NK-92 treated with Interleukin-12 subunit alpha and Interleukin-12 subunit beta, amount 100 ng/mL, for 24 hours (cell line): ENCODE measurements at places on chromosomes 2 and 18.

DNA sequence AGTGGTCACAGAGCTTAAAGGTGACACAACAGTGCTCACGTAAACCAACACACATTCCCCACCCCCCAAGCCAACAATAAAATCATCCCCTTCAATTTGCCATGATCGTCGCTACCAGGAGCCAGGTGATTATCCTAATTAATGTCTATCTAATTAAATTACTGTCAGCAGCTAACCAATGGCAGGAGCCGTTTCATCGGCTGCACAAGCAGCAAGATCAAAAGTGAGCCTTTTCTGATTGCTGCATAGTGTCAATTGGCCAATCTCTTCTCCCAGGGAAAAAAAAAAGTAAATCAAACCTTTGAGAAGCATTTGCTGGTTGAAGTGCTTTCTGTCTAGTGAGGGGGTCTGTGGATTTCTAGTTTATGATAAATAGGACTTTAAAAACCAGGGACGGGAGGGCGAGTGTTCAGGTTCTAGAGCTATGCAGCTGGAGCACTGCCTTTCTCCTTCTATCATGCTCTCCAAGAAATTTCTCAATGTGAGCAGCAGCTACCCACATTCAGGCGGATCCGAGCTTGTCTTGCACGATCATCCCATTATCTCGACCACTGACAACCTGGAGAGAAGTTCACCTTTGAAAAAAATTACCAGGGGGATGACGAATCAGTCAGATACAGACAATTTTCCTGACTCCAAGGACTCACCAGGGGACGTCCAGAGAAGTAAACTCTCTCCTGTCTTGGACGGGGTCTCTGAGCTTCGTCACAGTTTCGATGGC is at the start of gene TBR1:
Gene TBR1 (plus strand): TSS at position 311 of the 721 bp plus-strand sequence. CDS start 114 bp downstream, at position 425.
- DNase-seq: no peak

DNA sequence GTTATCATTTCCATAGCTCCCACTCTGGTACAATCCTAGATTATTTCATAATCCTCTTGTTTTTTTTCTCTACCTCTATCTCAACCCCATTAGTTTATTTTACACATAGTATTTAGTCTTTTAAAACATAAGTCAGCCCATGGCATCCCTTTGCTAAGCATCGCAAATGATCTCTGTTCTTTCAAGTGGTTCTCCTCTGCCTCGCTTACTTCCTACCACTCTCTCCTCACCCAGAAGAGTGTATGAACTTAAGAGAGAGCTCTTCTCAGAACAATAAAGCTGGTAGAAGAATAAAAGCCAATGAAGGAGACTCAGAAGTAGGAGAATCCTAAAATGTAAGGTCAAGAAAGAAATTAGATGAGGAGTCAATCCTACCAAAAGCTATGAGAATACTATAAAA is 12.2 kb upstream of the ITPRID2 start:
- no peak for DNase-seq

DNA sequence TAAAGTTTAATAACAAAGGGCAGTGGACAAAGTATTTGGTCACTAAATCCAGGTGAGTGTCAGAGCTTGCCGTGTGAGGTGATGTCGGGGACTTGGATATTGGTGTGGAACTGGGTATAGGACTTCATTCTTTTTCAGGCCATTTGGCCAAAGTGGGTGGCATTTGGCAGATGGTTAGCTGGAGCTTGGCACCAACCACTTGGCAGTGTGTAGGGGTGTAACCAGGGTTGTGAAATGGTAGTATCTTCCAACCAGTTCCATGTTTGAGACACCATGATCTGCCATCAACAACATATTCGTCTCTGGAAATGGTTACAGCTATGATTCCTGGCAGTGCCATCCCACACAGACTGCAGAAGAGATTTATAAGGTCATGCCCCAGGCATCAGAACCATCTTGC is 113.9 kb downstream of the CCDC85A start:
- DNase-seq: no peak

- DNase-seq: no peak
Measured at GRCh38 chr2:69489793-69490192, 52.6 kb upstream of the NFU1 start.

- DNase-seq: no peak
Measured at GRCh38 chr2:71926089-71926447, 221.6 kb downstream of the CYP26B1 start.

DNA sequence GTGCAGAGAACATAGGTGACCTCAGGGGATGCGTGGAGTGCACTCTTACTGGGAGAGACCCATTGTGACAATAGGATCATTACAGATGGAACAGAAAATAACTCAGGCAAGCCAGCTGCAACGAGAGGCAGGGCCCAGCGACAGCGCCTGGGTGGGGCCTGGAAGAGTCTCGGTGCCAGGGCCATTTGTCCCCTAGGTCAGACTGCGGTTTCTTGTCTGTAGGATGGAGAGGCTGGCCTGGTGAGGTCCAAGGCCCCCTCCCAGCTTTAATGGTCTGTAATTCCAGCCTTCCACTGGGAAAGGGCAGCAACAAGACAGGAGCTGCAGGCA is 208.6 kb upstream of the APCDD1 start:
- no peak for DNase-seq

- DNase-seq: no peak
Measured at GRCh38 chr2:217337771-217338170, 477.9 kb upstream of the TNP1 start.

GRCh38 chr18:49172246-49172645 is 221.5 kb upstream of the SMAD7 start:
- no peak for DNase-seq

- no peak for DNase-seq
Measured at GRCh38 chr2:183063083-183063482, 15.5 kb upstream of the DUSP19 start.

DNA sequence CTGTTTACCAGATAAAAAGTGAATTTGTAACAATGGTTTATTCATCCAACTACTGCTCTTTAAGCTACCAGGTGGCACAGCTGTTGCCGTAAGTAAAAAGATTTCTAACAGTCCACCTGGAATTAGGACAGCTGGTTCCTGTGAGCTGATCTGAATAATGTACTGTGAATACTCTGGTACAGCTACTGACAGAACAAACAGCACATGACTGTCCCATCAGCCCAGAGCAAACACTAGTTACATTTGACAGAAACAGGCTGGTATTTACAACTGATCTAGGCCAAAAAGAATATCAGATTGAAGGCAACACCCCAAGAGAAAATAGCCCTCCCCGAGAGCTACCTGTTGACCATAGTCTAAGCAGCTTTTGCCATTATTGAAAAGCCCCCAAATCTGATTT is 840.4 kb downstream of the CPS1 start:
- DNase-seq: no peak

- no peak for DNase-seq
Measured at GRCh38 chr2:69770747-69771146, 28.8 kb downstream of the ANXA4 start.

DNA sequence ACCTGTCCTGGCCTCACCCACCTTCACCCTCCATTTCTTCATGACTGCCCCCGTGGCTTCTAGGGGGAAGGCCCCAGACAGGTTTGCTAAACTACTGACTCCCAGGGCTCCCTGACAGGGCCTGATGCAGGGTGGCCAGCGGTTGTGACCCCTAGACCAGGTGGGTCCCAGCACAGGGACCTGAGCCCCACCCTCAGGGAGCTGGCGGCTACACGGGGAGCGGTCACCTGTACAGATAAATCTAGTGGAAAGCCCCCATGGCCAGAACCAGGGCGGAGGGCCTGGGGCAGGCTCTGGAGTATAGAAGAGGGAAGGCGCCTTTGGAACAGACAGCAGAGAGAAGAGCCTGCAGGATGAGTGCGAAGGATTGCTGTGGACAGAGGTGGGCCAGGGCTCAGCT is 42.5 kb upstream of the PLB1 start:
- no peak for DNase-seq

- DNase-seq: no peak
Measured at GRCh38 chr2:190441564-190441963, 33.4 kb downstream of the MFSD6 start.

GRCh38 chr2:102137138-102137537 is 5.4 kb upstream of the IL1R1 start:
- DNase-seq: no peak

DNA sequence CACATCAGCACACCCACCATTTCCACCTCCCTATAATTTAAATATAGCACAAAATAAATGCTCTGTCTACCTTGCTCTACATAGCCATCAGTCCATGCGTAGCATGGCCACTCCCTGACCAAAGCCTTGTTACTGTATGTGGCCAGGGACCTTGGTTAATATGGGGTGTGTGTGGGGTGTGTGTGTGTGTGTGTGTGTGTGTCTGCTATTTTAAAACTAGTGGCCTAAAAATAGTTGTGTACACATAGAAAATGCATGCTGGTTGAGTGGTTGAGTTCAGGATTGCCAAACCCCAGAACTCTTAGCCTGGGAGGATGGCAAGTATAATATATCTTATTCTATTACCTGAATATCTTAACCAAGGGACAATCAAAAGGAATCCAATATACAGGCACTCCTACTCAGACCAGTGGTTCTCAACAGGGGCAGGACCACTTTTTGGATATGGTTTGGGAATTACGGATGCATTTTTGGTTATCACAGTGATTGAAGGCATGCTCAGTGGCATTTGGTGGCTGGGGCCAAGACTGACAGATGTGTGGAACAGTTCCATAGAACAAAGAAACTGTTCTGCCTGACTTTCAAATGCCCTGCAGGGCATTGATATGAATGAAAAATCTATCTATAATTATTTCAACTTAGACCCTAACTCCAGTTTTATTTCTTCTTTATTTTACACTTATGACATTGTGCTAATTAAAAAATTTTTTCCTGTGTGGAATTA is 72.3 kb upstream of the PSME4 start:
- DNase-seq: no peak

- no peak for DNase-seq
Measured at GRCh38 chr18:48477348-48477747, 61.5 kb upstream of the CTIF start.

GRCh38 chr2:157152362-157152761 is 105.1 kb upstream of the GALNT5 start:
- DNase-seq: no peak

DNA sequence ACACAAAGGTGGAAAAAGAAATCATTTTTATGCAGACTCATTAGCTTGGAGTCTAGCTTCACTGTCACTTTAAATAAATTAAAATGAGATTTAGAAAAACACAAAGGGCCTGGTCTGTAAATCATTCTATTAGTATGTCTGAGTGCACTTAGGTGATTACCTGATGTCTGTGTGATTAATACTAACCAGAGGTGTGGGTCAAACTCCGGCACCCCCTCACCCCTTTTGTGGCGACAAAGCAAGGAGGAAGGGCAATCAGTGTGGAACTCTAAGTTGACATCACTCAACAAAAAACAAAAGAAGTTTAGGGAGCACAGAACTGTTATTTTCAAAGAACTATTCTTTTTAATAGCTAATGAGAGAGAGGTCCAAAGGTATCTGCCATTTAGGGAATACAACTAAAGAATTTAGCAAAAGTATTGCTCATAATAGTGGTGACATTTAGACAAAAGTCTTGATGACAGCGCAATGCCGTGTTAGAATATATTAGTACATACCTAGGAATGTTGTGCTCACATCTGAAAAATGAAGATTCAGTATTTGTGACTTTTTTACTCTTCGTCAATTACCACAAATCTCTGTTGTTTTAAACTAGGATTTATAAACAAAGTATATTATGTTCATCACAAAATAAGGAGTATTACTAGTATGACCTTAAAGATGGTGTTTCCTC is 66.3 kb downstream of the ZEB2 start:
- no peak for DNase-seq

DNA sequence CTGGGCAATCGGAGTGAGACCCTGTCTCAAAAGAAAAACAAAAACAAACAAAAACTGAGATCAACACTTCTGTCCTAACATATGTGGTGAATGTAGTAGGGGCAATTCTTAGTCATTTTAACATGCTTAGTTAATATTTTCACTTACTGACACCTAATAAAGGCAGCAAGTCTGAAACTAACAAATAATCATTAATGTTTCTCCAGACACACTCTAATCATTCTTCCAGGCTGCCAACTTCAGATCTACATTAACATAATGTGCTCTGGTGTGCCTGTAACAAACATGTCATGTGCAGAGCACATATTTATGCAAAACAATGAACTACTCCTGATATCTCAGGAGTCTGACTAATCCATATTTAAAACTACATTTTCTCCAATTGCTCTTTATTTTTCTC is 6.0 kb downstream of the KRCC1 start:
- no peak for DNase-seq

DNA sequence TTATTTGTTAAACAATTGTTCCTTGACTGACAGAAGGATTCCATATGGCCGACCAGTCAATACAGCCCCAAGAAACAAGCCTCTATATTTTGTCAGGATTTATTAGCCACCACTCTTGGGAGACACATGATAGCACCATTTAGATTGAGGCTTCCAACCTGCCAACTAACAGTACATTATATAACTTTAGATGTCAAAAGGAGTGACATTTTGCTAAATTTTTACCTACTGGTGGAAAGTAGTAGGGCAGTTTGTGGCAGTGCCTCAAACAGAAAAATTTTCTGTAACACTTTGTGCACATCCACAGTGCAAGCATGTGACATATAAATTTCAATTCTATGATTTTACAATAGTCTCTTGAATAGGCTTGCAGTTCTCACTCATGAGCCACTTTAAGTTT is 464.0 kb downstream of the TRIB2 start:
- DNase-seq: no peak

DNA sequence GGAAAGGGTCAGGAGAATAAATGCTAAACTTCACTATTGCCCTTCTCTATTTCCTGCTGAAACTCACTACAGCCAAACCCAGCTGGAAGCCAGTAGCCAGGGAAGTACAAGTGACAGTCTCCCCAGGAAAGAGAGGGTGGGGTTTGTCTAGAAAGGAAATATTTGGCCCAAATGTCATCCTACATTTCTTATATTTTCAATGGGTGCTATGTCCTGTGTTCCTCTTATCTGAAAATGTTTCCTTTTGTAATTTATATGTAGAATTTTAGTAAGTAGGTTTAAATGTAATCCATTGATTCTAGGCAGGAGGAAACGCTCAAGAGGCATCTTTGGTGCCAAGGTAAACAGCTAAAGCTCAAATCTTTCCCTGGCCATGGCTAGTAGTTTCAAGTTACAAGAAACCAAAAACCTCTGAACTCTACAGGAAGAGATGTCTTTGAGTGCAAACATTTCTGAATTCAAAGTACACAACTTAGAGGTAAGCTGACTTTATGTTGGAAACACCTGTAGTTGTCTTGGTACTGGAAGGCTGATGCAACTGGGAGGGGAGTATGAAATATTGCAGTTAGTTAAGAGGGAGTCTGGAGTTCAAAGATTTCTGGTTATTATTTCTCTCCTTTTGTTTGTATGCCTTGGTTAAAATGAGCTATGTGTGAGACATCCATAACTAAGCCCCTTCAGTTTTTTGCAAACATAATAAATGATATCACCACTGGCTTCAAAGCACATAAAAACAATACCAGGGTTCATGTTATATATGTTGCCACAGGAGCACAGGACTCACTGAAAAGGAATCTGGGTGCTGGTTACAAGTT is 356.1 kb upstream of the ZC3H15 start:
- DNase-seq: no peak
